ENCODE measurements at places on chromosomes 6 and 20.

DNA sequence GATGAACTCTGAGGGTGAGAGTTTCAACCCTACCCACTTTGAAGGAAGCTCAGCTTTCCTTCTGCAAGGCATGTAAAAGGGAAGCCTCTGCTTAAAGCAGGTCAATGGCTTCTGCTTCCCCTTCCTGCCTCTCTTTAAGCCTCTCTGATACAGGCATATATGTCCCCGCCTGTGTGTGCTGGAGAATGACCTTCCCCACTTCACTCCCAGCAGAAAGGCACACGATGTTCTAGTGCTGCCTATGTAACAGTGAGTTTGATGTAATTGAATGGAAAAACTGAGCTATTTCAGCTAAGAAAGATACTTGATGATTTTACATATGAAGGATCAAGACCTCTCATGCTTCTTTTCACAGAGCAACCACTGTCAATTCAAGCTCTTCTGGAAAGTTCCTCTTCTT lies 632.2 kb downstream of the HACE1 start:
- ATAC-seq: no peak

DNA sequence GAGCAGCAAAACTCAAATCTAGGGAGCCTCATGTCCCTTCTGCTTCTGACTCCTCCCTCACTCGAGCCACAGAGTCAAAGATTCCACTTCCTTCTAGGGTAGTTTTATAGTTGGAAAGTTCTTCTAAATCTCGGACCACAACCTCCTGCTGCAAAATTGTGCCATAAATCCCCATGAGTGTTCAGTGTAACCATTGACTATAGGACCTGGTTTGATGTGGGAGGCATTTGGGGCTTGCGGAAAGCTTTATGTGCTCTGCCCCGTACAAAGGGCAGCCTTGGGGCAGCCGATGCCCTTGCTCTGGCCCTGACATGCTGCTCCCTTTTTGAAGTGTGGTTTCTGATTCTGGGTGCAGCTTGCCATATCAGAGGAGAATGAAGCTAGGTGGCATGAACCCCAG lies 43.6 kb upstream of the IER3 start:
- peak; percentile 59 for ATAC-seq

- ATAC-seq: no peak
Observed at GRCh38 chr6:105838171-105838570, 248.0 kb upstream of the PRDM1 start.

GRCh38 chr6:23790756-23791155 lies 335.3 kb upstream of the NRSN1 start:
- ATAC-seq: no peak

- ATAC-seq: no peak
Observed at GRCh38 chr20:58235010-58235409, 6.6 kb upstream of the ANKRD60 start.

- no peak for ATAC-seq
Observed at GRCh38 chr6:141677598-141678211, 455.0 kb upstream of the GJE1 start.

- no peak for ATAC-seq
Observed at GRCh38 chr20:5122873-5123260, 3.1 kb upstream of the PCNA start.

- ATAC-seq: no peak
Observed at GRCh38 chr6:62429781-62430180, 143.8 kb upstream of the KHDRBS2 start.

- ATAC-seq: no peak
Observed at GRCh38 chr20:50344232-50345071, 153.8 kb downstream of the CEBPB start.

DNA sequence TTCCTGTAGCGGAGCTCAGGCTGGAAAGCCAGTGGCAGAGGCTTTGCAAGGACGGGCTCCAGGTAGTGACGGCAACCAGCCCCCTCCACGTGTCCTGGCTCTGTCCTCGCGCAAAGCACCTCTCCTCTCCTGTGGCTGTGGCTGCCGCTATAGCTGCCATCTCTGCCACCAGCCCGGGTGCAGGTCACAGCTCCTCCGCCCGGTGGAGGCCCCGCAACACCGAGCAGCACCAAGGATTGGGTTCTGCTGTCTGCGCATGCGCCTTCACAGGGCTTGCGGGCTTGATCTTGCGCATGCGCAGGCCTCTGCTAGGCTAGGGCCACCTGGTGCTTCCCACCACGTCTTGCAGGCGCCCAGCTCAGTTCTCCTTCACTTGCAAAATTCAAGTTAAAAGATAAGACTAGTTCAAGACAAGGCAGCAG lies 625.4 kb downstream of the QKI start:
- peak; percentile 25 for ATAC-seq

GRCh38 chr6:128597004-128597403 lies 76.6 kb upstream of the PTPRK start:
- no peak for ATAC-seq

- peak; percentile 44 for ATAC-seq
Observed at GRCh38 chr6:56595490-56596122, 47.1 kb downstream of the DST start.

DNA sequence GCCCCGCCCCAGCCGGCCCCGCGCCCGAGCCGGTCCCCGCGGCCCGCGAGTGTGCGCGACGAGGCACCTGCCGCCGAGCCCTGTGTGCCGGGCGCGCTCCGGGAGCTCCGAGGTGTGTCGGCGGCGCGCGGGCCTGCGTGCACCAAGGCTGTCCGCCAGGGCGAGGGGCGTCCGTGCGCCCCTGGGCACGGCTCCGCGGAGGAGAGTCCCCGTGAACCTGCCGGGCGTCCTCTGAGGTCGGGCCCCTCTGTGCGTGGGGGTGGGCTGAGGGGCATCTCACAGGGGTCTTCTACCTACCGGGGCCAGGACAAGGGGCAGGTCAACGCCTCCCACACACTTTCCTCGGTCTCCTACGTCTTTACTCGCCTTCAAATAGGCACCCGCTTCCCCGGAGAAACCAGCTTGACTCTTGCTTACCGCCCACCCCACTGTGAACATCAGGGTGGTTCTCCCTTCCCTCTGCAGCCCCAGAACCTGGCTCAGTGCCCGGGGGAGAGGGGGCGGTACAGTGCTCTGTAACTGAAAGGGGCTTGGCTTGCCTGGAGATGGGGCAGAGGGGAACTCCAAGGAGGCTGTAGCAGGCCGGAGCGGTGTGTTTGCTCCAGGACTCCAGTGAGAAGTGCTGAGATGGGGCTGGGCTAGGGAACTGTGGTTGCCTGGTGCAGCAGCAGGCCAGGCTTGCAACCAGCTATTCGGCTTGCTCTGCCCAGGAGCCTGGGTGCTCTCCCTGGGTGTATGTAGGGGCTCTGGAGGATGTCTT lies at the start of gene SAMD10:
TSS of gene SAMD10 (minus strand) at position 86 of the 760 bp plus-strand sequence. CDS start 175 bp downstream, outside the sequence.
- ATAC-seq: no peak

- ATAC-seq: no peak
Observed at GRCh38 chr6:117653949-117654348, 21.3 kb upstream of the NUS1 start.

DNA sequence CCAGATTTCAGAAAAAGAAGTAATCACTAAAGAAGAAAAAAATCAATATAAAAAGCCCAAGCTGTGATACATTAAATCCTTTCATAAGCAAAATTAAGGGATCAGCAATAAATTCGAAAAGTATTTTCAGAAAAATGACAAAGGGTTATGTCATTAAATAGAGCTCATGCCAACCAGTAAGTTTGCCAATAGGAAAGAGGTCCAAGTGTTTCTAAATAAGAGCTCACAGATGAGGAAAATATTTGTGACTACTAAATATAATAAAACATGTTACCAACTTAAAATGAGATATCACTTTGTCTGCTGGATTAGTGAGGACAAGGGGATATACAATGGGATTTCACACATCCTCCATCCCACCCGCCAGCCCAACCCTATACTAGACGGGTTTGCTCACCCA lies 140.3 kb upstream of the EYA4 start:
- no peak for ATAC-seq

DNA sequence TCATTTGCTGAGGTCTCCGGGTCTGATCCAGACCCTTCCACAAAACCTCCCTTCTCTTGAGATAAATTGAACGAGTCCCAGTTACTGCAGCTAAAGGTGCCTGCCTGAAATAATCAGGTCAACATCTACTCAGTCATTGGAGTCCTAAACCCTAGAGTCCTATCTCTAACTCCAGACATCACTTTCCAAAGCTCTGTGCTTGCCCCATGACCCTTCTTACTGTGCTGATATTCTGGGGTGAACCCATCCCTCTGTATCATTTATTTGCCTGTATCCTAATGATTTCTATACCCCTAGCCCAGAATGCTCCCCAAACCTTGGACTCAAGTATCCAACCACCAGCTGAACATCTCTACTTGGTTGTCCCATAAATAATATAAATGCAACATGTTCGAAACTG lies 35.7 kb downstream of the CD83 start:
- ATAC-seq: no peak

- no peak for ATAC-seq
Observed at GRCh38 chr6:56770011-56770520, 127.4 kb upstream of the DST start.

DNA sequence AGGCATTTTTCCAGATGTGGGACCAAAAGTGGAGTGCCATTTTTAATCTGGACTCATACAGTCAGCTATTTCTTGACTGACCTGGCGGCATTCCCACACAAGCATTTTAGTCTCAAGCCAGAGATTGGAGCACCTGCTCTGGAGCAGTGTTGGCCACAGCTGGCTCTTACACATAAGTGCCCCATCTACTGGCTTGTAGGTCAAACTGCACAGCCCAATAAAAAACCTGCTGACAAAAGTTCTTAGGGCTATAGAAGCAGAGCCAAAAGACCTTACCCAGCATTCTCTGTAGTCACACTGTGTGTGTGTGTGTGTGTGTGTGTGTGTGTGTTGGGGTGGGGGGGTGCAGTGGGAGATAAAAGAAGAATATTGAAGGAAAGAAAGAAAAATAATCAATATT lies 38.6 kb upstream of the SENP6 start:
- ATAC-seq: no peak

DNA sequence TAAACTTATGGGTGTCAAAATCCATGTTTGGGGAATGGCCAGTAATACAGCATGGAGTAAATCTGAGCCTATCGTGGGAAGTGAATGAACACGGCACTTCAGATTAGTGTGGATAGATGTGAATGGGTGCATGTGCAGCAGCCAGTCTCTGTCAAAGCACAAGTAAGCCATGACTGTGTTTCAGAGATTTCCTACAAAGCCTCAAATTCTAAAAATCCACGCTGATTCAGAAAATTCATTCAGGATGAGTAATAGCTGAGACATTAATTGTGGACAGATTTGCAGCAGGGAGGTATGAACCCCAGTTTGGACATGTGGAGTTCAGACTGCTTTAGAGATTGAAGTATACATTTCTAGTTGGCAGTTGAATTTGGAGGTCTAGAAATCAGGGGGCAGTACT lies 115.1 kb downstream of the QKI start:
- no peak for ATAC-seq

DNA sequence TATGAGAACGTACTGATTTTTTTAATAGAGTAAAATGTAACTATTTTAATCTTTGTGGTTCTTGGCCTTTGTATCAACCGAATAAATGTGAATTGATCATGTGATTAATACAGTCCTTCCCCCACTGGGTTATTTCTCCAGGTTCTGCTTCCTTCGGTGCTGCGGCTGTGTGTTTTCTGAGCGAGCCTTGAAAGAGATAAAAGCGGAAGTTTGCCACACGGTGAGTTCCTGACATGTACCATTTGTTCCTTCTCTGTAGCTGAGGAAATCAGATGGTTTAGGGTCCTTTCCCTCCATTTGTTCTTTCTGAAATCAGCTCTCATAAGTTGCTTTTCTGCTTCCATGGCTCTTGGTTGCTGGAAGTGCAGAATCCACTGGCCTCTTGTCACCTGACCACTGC lies 15.5 kb downstream of the RTF2 start:
- ATAC-seq: no peak

DNA sequence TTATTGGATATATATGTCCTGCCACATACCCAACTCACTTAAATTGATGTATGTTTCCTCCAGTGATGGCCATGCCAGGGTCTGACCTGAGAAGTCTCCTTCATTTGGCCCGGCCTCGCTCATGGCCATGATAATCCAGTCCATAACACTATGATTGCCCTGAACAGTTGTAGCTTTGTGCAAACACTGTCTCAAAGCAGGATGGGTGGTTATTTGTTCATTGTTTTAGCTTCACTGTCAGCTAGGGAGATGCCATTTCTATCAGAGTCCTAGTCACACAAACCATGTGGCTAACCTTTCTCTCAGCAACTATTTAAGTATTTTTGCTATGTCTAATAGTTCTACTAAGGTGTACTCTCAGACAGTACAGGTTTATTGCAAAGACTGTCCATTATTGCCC lies 47.6 kb upstream of the ZNF337 start:
- ATAC-seq: no peak

GRCh38 chr20:41175727-41176330 lies 38.5 kb downstream of the PLCG1 start:
- ATAC-seq: no peak

GRCh38 chr20:15058841-15059240 lies 721.4 kb upstream of the FLRT3 start:
- no peak for ATAC-seq

Measured in gastroesophageal sphincter (tissue), 4 donors.